ENCODE measurements at places on chromosomes 5 and 9.
A peak's percentile ranks its signal among the peaks of the same experiment; 100 is the strongest.

DNA sequence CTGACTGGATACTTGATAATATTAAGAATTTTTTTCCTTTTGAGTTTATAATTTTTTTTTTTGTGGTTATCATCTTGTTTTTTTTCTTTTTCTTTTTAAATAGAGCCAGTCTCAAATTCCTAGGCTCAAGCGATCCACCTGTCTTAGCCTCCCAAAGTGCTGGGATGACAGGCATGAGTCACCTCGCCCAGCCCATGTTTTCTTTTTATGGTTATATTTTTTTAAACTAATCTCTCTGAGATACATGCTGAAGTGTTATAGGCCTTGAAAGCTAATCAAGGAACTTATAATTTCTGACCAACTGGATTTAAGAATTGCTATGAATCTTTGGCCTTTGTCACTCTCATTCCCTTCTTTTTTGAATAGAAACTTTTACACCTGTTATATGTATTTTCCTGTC is 6.8 kb upstream of the AMACR start:
- DNase-seq = no peak

DNA sequence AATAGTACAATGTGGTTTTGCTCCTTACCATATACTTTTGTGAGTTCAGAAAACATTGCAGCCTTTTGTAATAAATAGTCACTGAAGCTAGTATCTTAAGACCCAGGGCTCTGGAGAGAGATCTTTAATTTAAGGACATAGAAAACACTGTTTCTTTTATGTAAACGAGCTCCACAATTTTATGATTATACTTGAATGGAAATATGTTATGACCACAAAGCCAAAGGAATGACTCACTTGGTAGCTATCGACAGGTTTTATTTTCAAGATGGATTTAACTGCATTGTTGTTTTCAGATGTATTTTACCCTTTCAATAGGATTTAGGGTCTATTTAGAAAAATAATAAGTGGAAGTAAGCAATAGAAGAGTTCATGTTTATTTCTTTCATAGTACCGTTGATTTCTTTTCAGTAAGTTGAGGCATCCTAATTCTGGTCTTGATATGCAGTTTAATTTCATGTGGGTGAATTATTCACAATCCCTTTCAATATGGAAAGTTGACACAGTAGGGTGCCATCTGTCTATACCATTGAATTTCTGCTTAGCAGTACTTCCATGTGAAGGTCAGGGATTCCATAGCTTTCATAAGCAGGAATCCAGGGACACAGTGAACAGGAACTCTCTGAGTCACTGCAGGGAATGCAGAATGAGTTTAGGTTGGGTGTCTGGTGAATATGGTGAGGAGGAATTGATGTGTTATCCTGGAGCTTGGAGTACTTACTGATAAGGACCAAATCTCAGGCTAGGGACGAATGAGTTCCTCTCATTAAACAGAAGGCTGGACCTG is 157.6 kb downstream of the CD180 start:
- no peak for DNase-seq

- DNase-seq = no peak
Measured at GRCh38 chr5:83069096-83069799, 7.9 kb downstream of the TMEM167A start.

GRCh38 chr5:143222287-143223231 is 180.9 kb downstream of the NR3C1 start:
- DNase-seq = no peak

GRCh38 chr9:110143950-110144545 is 63.9 kb downstream of the C9orf152 start:
- no peak for DNase-seq

DNA sequence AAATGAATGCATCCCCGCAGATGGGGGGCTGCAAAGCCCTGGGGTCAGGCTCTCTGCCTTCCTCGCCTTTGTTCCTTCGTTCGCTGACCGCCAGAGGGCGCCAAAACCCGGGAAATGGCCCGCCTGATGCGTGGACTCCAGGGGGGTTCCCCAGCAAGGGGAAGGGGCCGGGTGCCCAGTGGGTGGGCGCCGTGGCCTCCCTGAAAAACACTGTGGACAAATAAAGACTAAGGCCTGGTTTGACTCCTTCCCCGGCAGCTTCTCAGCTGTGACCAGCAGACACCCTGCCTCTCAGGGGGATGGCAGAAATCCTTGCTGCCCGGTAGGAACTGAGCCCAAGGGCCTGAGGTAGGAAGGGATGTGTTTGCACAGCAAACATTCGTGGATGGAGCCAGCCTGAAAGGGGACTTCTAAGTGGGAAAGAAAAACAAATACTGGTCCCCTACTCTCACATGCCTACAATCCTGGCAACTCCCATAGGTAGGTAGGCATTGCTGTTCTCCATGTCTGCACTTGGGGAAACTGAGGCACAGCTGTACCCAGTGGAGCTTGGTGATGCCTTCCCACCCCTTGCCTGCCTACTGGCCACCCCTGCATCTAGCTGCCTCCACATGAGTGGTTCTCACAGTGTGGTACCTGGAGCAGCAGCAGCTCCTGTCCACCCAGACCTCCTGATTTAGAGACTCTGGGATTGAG is 57.7 kb downstream of the DUSP1 start:
- DNase-seq = peak; percentile 77

GRCh38 chr5:52728686-52729085 is 59.0 kb upstream of the ITGA1 start:
- no peak for DNase-seq

DNA sequence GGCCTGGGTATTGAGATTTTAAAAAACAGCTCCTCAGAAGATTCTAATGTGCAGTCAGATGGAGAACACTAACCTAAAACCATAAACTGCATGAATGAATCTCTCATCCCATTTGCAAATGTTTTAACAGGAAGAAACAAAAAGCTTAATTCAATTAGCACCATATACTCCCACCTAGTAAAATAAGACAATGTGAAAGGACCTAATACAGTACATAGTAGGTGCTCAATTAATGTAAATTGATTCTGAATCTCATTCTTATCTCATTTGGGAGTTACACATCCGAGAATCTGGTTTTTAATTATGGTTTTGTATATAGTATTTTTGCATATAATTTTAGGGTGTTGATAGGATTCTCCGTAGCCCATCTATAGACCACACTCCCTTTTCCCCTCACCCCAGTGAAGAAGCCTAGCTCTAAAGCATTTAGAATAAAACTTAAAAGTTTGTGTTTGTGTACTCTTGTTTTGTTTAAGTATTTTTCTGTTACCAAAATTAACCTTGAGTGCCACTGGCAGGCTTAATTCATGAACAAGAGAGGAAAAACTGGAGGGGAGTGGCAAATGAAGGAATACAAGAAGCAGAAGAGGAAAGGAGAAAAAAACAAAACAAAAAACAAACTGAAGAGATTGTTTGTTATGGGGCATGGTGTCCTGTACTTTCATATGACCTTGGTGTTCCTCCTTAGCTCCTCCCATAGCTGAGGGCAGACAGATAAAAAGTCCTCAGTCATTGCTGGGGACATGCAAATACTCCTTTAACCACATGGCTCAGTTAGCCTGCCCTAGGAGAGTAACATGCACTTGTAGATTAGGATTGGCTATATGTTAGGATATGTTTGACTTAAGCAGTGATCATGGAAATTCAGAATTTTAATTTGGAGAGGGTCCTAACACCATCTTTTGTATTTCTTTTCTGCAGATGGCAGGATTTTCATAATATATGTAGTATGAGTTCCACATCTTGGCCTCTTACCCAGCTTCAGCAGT is 1.2 kb downstream of the RNF14 start:
- DNase-seq = no peak

DNA sequence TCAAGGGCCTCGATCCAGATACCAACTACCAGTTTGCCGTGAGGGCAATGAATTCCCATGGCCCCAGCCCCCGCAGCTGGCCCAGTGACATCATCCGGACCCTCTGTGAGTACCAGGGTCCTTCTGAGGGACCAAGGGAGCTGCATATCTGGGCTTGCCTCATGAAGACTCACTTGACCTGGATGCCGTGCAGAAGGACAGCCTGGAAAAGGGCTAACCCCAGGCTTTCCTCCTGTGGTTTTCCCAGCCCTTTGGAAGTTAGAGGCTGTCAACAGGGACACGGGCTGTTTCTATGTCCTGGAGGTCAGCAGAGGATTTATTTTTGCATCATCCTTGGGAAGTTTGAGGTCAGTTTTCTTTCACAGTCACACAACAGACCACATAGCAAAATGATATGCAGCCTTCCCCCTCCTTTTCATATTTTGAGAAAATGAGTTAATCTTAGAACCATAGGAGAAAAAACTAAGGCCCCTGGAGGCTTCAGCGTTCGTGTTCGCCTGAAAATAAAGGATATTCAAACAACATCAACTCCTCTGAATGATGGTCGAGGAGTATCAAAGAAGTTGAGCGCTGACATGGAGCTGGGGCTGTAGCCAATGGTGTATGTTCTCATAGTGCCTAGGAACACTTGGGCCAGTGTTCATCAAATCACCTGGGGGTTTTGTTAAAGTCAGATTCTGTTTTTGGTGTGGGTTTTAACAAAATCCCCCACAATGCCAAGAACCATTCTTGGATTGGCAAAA is 112.2 kb downstream of the EGFLAM start:
- DNase-seq = no peak

- DNase-seq = no peak
Measured at GRCh38 chr5:68379275-68380036, 163.9 kb downstream of the PIK3R1 start.

DNA sequence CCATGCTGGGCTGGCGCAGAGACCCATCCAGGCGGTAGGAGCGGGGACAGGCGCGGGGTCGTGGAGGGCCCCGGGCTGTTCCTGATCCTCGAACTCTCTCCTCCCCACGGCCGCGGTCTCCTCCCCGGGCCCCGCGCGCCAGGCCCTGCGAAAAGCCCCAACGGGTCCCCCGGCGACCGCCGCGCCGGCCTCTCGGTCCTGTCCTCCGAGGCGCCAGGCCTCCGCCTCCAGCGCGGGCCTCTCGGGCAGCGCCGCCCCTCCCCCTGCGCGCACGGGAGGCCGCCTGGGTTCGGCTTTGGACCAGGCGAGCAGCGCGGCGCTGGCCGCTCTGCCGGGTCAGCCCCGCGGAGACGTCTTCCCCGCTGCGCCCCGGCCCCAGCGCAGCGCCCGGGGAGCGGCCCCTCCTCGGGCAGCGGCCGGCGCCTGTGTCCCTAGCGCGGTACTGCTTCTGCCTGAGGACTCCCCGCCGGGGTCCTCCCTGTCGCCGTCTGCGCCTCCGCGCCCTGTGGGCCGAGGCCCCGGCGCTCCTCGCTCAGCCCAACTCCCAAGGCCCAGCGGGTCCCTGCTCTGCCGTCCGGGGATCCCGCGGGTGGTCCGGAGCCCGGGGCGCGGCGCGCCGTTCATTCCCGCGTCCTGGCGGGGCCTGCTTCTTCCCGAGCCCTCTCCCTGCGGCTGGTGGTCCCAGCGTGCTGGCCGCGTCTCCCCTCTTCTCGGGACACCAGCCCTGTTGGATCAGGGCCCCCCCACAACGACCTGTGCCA is 13.4 kb downstream of the COL23A1 start:
- no peak for DNase-seq

GRCh38 chr5:147733075-147733474 is 49.5 kb downstream of the JAKMIP2 start:
- DNase-seq = no peak

- no peak for DNase-seq
Measured at GRCh38 chr5:55636683-55637082, 75.4 kb downstream of the SLC38A9 start.

DNA sequence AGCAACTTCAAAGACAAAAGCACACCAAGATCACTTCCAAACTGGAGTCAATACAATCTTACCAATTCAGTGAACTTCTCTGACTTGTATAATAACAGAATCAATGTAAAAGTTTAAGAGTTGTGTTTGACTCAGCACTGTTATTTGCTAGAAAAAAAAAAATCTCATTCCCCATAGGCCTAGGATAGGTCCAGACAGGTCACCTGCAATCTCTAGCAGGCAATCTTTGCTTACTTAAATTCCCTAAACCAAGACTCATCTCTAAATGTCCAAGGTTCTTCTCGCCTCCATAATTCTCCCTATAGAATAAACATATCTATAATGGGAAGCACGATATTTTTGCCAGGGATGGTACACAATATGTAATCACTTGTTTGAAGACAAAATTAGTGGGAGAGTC is 2.5 kb downstream of the FAM169A start:
- DNase-seq = no peak

DNA sequence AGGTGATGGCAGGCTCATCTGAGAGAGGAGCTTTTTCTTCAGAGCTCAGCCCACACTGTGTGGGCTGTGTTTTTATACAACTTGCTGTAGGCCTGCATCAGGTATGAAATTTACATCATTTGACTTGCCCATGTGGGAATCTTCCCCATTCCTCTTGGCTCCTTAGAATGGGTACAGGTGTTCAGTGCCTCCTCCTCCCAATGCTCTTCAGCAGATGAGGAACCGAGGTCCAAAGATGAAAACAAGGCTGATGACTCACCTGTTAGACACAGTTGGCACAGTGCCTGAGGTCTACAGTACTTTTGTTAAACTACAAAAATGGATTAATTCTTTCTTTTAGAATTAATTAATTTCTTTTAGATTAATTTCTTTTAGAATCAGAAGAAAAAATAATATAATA is 20.8 kb downstream of the PAPPA start:
- DNase-seq = no peak

GRCh38 chr9:101417977-101418376 is 17.6 kb downstream of the ALDOB start:
- DNase-seq = no peak

GRCh38 chr5:68680366-68680765 is 413.4 kb upstream of the SLC30A5 start:
- DNase-seq = no peak

DNA sequence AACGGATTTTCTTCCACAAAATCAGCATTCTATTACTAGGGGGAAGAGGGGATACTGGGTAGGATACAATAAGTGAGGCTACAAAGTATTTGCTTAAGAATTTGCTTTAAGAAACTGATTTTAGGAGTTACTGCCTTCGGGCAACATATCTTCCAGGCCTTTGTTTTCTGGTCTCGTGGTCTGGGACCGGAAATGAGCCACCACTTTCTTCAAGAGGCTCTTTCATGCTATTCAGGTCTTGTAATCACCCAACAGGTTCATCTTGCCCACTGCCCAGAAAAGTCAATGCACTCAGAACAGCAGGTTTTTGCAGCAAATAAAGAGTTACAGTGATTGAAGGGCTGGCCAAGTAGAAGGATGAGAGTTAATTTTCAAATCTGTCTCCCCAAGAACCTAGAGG is 6.6 kb upstream of the AOPEP start:
- no peak for DNase-seq

DNA sequence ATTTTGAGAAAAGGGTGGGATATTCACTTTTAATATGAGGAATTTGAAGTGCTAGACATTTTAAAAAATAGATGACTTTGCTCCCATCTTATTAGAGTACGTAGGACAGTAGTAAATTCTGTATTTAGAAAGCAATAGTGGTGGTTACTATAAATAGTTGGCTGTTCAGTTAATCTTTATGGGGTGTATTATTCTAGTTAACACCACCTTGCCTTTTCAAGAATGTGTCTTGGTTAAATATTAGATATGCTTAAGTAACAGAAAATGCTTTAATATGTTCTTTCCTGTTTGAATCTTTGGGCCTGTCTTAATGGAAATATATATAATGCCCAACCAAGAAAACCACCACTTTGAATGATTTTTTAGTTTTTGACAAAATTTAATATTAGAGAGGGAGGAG is 608.7 kb upstream of the FAM174A start:
- DNase-seq = no peak

DNA sequence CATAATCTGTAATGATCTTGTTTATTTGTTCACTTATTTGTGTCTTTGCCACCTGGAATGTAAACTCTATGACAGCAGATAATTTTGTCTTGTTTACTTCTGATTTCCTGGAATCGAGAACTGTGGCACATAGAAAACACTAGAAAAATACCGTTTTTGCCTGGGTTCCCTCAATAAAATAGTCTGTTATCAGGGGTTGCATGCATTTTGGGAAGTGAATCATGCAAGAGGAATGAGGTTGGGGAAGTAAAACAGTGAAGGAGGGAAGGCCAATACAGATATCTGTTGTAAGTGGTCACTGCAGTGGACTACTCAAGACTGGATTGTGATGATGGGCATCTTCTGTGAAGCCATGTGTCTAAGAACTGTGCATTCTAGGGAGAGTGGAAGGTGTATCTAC is 45.2 kb upstream of the IL6ST start:
- DNase-seq = no peak
